Stimulated activated CD4-positive, alpha-beta T cell treated with anti-CD3 and anti-CD28 coated beads, Interleukin-4, amount 100 ng/mL, for 48 hours (primary cell): ENCODE measurements at places on chromosomes 2 and 18.

DNA sequence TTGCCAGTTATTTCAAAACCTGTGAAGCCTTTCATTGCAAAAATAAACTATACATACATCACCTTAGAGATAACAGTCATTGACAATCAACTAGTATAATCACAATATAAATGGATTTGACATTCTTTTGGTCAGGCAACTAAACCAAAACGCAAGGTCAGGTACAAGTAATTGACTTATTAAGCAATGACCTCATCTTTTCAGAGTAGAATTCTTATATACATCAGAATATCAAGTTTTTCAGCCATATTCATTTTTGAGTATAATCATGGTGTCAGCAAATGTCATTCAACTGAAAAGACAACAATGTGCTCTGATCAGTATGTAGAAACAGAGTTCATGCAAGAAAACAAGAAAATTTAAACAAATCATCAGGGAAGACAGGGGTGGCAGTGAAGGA is 208.6 kb downstream of the TGIF1 start:
- DNase-seq: no peak

DNA sequence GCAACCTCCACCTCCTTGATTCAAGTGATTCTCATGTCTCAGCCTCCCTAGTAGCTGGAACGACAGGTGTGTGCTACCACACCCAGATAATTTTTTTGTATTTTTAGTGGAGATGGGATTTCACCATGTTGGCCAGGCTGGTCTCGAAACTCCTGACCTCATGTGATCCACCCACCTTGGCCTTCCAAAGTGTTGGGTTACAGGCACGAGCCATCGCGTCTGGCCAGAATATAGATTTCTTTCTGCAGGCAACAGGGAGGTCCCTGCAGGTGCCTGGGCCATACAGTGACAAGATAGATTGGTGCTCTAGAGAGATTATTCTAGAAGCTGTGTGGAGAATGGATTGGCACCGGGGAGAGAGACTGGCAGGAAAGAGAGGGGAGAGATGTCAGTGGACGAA is 13.3 kb downstream of the PLCD4 start:
- no peak for DNase-seq

DNA sequence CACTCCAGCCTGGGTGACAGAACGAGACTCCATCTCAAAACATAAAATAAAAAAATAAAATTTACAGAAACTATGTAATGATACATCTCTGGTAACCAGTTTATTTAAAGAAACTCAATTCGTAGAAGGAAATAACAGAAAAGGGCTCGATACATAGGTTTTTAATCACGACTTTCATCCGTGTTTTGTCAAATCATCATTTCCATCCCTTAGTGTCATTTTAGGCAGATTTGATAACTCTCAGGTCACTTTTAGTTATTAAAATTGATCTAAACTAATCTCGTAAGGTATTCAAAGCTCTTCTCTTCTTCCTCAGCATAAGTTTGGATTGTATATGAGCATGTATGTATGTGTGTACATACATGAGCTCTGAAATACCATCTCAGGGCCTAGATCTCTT is 59.3 kb upstream of the SPTBN1 start:
- no peak for DNase-seq

DNA sequence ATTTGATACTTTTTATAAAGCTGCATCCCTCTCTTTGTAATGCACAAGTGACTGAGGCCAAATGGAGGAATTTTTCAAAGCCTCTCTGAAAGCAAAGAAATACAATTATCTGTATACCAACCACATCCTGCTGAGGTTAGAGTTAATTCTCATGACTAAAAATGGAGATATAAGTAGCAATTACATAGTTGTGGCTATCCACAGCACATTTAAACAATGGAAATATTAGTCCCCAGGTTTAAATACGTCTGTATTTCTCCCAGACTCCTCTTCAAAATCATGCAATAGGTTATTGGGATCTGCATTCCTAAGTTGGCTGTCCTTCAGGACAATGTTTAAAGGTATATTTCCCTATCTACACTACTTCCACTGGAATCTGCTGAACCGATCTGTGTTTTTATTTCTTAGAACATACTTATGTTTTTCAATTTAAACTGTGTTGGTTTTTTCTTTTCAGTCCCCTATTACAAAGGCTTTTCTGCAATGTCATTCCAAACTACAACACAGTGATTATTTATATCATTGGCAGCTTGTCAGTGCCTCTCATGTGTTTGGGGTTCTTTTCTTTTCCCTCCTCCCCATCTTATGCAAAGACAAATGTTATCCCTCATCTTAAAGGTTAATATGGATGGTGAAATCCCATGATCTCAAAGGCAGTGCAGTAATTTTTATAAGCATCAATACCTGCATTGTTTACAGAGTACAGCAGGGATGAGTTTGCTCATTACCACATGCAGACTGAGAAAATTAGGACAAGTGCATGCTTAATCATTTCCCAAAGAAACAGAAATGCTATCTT is 134.8 kb upstream of the FSHR start:
- DNase-seq: no peak

- no peak for DNase-seq
Observed at GRCh38 chr2:145751629-145752028, 1231.7 kb upstream of the ZEB2 start.

GRCh38 chr2:133086176-133086575 is 416.2 kb upstream of the LYPD1 start:
- DNase-seq: no peak

DNA sequence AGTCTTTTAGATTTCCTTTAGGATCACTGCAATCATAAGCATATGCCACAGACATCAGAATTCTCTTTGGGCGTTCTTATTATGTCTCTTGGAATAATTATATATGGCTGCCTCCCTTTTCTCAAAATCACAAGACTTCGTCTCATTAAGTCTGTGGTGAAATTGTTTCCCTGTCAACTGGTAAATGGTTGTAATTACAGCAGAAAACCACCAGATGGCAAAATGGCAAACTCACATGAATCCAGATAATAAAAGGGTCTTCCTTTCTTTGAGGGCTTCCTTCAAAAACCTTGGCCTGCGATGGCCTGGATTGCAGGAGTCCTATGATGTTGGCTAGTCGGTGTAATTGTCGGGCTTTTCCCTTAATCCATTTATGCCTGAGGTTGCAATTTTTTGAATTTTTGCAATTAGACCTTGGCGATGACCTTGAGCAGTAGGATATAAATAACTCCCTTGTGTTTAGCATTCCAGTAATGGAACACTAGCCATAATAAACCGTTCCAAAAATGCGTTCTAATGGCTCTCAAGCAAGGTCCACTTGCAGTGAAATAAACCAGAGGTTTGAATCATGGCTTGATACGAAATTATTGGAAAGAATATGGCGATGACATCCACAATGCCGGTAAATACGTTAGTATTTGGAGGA is 656.4 kb downstream of the MBD2 start:
- no peak for DNase-seq
